Prostate gland (tissue), 2 donors: ENCODE measurements at places on chromosomes 3 and 15.

GRCh38 chr3:7917443-7918151 lies 584.0 kb upstream of the LMCD1 start:
- DNase-seq, result no peak

DNA sequence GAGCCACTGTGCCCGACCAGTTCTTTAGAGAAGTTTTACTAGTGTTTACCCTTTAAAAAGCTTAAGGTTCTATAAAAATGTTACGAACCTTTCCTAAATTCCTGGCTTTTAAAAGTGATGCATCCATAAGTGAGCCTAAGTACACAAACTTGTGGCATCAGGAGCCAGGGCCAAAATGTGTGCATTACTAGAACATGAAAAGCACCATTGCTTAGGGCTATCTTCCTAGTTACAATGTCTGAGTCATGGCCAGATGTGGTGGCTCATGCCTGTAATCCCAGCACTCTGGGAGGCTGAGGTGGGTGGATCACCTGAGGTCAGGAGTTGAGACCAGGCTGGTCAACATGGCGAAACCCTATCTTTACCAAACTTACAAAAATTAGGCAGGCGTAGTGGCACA lies 39.9 kb downstream of the LEO1 start:
- DNase-seq, result no peak

GRCh38 chr3:51386852-51387229 lies 1.8 kb downstream of the MANF start:
- no peak for DNase-seq

GRCh38 chr3:187979564-187979963 lies 174.4 kb upstream of the LPP start:
- DNase-seq, result no peak

- DNase-seq, result no peak
Measured at GRCh38 chr15:80507638-80508316, 103.6 kb downstream of the ARNT2 start.
